ENCODE measurements at places on chromosomes 6 and 20.

DNA sequence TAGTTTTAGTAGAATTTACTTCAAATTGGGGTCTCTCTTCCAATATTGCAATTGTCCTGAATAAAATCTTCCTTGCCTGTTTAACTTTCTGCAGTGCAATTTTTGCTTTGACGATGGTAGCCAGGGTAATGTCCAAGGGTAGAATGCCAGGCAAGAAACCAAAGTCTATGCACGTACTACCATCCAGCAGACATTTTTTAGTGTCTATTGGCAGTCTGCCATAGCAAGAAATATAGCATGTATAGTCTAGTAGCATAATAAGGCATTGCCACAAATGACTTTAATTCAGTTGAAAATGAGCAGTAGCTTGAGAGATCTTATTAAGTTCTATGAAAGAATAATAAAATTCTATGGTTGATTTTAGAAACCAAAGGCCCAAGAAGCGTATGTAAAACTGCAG, 62.3 kb upstream of the KCNQ5 start:
- H3K36me3 ChIP-seq: no peaks in the 10 kb centered on the region
- H3K4me1 ChIP-seq: no peaks in the 10 kb centered on the region
- H3K27me3 ChIP-seq: no peaks in the 10 kb centered on the region

GRCh38 chr6:36241728-36242127, 28.1 kb upstream of the PNPLA1 start:
- no peaks in the 10 kb centered on the region for H3K36me3 ChIP-seq
- no peaks in the 10 kb centered on the region for H3K27me3 ChIP-seq
- no peak overlapping the region for H3K4me3 ChIP-seq
- no peak overlapping the region for H3K27ac ChIP-seq
- H3K4me1 ChIP-seq: peaks cover 60% of the 10 kb centered on the region

- H3K36me3 ChIP-seq: no peaks in the 10 kb centered on the region
- H3K27ac ChIP-seq: no peak overlapping the region
- H3K4me1 ChIP-seq: no peaks in the 10 kb centered on the region
Measured at GRCh38 chr6:106022801-106023200, 63.3 kb upstream of the PRDM1 start.

GRCh38 chr6:168671863-168672546, 231.0 kb downstream of the SMOC2 start:
- no peaks in the 10 kb centered on the region for H3K36me3 ChIP-seq
- peaks cover 7% of the 10 kb centered on the region for H3K27me3 ChIP-seq
- H3K4me3 ChIP-seq: no peak overlapping the region
- no peaks in the 10 kb centered on the region for H3K4me1 ChIP-seq
- DNase-seq: no peak

- H3K27me3 ChIP-seq: 0 out of 3 replicates have a peak, but pooled peaks cover 8% of the 10 kb centered on the region
- no peak overlapping the region for H3K4me3 ChIP-seq
Measured at GRCh38 chr20:19697415-19697814, 60.6 kb upstream of the RIN2 start.

GRCh38 chr20:48489046-48489463, 338.7 kb downstream of the PREX1 start:
- H3K4me3 ChIP-seq: no peak overlapping the region
- no peaks in the 10 kb centered on the region for H3K36me3 ChIP-seq
- peaks cover 39% of the 10 kb centered on the region for H3K4me1 ChIP-seq
- no peak overlapping the region for H3K27ac ChIP-seq
- H3K27me3 ChIP-seq: peaks cover 6% of the 10 kb centered on the region
- no peak for DNase-seq

DNA sequence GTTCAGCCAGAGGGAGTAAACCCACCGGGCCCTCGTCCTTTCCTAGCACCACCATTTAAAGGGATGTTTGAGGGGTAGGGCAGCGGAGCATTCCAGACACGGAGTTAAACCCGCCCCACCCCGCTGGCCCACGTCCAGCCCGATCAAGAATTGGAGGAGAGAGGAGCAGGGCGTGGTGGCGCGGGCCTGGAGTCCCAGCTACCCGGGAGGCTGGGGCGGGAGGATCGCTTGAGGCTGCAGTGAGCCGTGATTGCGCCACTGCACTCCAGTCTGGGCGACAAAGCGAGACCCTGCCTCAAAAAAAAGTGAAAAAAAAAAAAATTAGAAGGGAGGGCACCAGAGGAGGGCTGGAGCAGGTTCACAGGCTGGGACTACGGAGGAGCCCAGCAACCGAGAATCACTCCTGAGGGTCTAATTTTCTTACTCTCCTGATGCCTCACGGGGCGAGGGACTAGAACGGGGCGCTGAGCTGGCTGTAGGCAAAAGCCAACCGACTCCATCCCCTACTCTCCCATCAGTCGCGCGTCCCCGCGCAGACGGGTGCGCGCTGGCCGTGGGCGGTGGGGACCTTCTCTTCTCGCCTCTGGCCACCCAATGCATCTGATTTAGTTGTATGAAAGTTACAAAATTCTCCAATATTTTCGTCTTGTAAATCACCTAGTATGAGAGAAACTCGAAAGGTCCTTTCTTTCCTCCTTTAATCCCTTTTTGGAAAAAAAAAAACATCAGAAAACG, 6.1 kb upstream of the HSPA1B start:
- H3K27me3 ChIP-seq: no peaks in the 10 kb centered on the region
- DNase-seq: no peak

Measured in HepG2 (cell line).